Stimulated activated CD4-positive, alpha-beta T cell treated with anti-CD3 and anti-CD28 coated beads, TNF-alpha, amount 100 ng/mL, for 4 hours (primary cell): ENCODE measurements at places on chromosomes 3 and 15.

DNA sequence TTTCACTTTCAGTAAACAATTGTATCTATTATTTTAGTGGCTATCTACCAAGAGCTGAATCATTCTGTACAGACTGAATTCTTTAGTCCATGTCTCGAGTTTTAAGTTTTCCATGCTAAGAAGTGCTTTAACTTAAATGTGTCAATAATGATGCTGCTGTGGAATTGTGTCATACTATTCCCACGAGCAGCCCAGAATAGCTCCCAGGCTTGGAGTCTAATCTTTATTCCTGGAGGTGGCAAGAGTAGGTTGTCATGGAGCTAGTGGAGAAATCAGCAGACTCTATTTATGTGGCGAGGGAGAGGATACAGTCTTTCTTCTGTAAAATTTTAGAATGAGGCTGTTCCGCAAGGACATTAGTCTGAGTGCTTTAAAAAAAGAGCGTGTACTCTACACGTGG, 207.2 kb downstream of the ROBO2 start:
- DNase-seq: no peak

- no peak for DNase-seq
Observed at GRCh38 chr3:113210604-113211329, 590 bp upstream of the BOC start.

DNA sequence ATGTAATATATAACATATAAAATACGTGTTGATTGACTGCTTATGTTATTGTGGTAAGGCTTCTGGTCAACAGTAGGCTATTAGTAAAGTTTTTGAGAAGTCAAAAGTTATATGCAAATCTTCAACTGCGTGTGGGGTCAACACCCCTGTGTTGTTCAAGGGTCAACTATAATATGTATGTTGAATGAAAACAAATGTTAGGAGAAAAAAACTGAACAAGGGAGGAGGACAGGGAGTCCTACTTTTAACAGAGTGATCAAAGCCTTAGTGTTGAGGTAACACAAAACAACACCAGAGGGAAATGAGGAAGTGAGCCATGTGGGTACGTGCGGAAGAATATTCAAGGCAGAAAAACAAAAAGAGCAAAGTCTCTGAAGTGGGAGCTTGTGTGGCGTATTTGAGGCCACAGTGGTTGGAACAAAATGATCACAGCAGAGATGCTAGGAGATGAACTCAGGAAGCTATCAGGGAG, 62.5 kb downstream of the SFMBT1 start:
- peak; percentile 21 for DNase-seq

- no peak for DNase-seq
Observed at GRCh38 chr3:55480911-55481743, 6.0 kb downstream of the WNT5A start.

DNA sequence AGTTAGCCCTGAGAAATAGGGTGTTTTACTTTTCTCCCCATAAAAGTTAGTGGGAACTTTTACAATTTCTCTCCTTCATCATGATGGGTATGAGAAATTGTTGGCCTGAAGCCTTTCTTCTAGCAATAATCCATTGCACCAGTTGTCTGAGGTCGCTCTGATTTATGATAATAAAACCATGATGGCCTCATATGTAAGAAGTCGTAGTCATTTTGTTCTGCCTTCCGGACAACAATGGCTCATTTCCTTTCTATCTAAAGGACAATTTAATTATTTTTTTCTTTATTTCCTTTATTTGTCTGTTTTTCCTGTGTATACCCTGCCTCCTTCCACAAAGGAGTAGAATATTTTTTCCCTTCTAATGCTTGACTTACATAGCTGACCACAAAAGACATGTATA, 31.6 kb upstream of the GNB4 start:
- DNase-seq: no peak

DNA sequence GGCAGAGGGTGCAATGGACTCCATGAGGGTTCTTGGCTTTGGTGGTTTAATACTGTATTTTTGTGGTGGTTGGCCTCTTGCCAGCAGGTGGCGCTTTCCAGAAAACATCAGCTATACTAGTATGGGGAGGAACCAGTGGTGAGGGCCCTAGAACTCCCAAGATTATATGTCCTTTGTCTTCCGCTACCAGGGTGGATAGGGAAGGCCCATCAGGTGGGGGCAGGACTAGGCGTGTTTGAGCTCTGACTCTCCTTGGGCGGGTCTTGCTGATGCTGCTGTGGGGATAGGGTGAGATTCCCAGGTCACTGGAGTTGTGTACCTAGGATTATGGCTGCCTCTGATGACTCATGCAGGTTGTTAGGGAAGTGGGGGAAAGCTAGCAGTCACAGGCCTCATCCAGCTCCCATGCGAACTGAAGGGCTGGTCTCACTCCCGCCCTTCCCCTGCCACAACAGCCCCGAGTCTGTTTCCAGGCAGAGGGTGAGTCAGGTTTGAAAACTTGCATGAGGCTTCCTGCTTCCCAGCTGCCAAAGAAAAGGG, 357.7 kb downstream of the OTOL1 start:
- no peak for DNase-seq

DNA sequence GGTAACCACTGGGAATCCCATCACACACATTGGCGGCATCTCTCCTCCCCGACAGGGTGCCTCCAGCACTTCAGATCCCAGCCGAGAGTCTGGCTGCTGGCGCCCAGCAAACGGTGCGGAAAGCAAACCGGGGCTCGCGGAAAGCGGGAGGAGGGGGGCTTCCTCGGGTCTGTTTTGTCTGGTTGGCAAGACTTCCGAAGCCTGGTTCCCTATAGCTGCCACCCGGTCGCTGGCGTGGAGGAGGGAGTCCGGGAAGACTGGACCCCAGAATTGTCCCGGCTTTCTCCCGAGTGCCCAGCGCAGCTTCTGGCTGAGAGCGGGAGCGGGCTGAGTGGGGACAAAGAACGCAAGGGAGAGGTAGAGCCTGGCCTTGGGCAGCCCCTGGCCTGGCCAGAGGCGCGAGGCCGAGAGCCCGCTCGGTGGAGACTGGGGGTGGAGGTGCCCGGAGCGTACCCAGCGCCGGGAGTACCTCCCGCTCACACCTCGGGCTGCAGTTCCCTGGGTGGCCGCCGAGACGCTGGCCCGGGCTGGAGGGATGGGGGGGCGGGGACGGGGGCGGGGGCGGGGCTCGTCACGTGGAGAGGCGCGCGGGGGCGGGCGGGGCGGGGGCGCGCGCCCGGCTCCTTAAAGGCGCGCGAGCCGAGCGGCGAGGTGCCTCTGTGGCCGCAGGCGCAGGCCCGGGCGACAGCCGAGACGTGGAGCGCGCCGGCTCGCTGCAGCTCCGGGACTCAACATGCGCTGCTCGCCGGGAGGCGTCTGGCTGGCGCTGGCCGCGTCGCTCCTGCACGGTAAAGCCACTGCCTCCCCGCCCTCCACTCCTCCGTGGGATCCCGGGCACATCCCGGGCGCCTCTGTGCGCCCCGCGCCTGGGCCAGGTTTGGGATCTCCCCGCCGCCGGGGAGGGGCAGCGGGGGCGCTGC, at the start of gene CHRNA7:
CHRNA7 (plus strand) TSS at position 654 of the 920 bp plus-strand sequence; CDS start at position 734, 80 bp downstream.
- DNase-seq: no peak

DNA sequence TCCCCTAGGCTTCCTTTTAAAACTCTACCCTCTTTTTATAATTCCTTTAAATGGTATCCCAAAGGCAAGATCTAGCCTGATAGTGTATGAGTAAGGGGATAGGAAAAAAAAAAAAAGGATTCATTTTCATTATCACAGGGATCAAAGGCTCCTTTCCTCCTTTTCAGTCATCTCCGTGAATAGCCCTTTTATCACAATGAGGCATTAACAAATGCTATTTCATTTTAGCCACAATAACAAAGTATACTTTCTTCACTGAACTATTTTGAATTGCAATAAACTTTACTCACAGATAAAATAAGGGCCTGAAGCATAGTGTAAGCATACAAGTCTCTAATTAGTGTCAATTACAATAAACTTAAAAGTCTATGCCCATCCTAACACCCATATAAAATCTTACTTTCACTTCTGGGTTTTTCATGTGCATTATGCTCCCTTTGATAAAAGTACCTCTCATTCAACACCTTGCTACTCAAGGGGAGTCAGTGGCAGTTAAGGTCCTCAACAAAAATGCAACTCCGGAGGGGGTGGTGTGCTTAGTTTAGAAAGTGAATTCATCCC, 8.6 kb downstream of the HIGD1A start:
- no peak for DNase-seq

DNA sequence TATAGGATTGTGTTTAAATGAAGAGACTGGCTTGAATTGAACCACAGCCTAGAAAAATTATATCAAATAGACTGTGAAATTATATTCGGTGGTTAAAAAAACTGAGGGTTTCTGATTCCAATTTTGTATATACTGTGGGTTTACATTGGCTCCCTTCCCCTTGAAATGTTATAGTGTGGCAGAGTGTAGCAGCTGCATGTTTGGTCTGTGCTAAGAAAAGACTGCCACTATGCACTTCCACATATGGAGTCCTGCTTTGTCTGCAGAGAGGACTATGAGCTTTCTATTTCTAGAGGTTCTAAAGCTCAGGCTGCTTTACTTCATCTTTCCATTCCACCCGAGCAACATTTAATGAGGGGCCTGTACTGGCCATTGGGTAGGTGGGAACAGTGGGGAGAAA, 112.3 kb downstream of the P3H2 start:
- no peak for DNase-seq

- DNase-seq: no peak
Observed at GRCh38 chr3:183427876-183428446, 458 bp downstream of the MCF2L2 start.

DNA sequence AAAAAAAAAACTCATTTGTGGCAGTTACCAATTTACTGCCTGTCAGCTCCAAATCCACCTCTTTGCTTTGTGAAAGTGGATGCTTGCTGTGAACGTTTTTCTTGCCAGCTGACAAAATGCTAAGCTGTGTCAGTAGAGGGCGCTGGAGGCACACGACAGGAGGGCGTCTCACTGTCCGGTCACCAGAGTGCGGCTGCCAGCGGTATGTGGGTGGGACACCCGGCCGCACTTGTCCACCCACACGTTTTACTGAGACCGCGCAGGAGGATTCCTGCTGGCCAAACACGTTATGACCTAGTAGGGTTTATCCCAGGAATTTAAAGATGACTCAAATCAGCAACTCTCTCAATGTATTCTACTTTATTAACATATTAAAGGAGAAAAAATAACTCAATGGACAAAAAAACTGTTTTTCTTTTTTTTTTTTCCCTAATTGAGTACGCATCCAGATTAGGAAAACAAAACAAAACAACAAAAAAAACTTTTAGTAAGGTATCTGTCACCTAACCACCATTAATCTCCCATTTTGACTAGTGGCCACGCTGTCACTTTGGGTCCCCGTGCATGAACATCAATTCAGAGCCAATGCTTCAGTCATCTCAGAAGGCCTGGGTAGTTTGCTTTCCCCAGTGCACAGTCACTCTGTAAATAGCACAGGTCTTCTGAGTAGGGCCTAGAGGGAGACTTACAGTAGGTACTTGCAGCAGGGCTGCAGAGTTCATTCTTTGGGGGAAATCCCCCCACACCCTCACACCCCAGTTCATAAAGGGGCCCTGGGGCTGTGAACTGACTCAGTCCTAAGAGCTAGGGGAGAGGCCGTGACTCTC, 43.8 kb upstream of the RPL35A start:
- peak; percentile 59 for DNase-seq

- no peak for DNase-seq
Observed at GRCh38 chr15:95558131-95558530, 772.4 kb upstream of the NR2F2 start.

DNA sequence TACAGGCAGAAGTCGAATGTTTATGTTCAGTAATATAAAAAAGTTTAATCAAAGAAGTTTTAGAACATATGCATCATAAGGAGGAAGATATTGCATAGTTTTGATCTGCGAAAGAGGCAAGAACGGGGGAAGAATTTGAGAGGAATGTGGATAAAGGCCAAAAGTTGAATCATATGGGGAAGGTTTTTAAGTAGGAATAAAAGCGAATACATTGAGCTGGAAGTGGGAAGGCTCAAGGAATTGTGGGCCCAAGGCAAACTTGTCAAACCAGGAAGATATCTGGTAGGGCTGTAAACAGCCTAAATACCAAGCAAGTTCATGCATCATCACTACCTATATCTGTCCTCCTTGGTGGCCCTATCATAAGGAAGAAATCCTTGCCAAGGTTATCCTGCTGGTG, 186.9 kb downstream of the MAGI1 start:
- DNase-seq: no peak

GRCh38 chr3:129305592-129306091, 27.0 kb downstream of the HMCES start:
- DNase-seq: no peak

DNA sequence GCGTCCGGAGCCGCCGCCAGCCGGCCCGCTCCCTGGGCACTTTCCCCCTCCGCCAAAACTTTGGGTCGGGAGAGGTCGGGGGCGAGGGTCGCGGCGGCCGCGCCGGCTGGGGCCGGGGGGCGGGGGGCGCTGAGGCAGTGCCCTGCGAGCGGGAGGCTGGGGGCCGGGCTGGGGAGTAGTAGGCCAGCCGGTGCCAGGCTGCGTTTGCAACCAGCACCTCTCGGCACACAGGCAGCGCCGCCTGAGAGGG, 452 bp downstream of the BBX start:
- no peak for DNase-seq

GRCh38 chr15:88619796-88620195, 1.3 kb upstream of the AEN start:
- no peak for DNase-seq

DNA sequence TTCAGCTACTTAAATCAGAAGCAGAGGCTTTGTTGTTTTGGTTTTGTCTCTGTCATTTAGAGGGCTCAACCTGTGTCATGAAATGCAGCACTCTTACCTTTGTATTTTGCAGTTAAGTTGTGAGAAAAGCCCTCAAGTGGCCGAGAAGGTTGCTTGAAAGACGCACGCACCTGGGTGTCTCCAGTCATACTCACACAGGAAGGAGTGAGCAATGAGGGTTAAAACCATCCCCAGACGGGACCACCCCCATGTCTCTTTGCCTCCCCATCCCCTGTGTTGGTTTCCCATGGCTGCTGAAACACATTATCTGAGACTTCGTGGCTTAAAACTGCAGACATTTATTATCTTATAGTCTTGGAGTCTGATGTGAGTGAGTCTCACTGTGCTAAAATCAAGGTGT, 376.1 kb upstream of the CFAP20DC start:
- DNase-seq: no peak

GRCh38 chr15:80562033-80562432, 133.1 kb upstream of the ABHD17C start:
- no peak for DNase-seq

GRCh38 chr3:183287301-183287971, 34.4 kb downstream of the B3GNT5 start:
- no peak for DNase-seq

GRCh38 chr3:141091426-141091825, 40.3 kb downstream of the SPSB4 start:
- DNase-seq: no peak

DNA sequence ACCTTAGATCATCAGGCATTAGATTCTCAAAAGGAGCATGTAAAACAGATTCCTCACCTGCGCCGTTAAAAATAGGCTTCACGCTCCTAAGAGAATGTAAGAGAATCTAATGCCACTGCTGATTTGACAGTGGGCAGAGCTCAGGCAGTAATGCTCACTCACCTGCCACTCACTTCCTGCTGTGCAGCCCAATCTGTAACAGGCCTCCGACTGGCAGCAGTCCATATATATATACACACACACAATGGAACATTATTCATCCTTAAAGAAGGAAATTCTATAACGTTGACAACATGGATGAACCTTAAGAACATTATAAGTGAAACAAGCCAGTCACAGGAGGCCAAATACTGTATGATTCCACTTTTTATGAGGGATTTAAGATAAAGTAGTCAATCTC, 24.5 kb downstream of the ZNF148 start:
- DNase-seq: no peak
